ENCODE measurements at places on chromosomes 16 and 17.

GRCh38 chr17:77455111-77455890 is 314.5 kb downstream of the SEC14L1 start:
- no peak overlapping the region for H3K27ac ChIP-seq
- H3K4me1 ChIP-seq: peaks cover 14% of the 10 kb centered on the region
- H3K36me3 ChIP-seq: no peaks in the 10 kb centered on the region

- H3K27ac ChIP-seq: no peak overlapping the region
- no peak overlapping the region for H3K4me3 ChIP-seq
- peaks cover 96% of the 10 kb centered on the region for H3K36me3 ChIP-seq
- no peak for DNase-seq
- H3K4me1 ChIP-seq: no peaks in the 10 kb centered on the region
Measured at GRCh38 chr16:30768583-30769181, 6.6 kb downstream of the RNF40 start.

DNA sequence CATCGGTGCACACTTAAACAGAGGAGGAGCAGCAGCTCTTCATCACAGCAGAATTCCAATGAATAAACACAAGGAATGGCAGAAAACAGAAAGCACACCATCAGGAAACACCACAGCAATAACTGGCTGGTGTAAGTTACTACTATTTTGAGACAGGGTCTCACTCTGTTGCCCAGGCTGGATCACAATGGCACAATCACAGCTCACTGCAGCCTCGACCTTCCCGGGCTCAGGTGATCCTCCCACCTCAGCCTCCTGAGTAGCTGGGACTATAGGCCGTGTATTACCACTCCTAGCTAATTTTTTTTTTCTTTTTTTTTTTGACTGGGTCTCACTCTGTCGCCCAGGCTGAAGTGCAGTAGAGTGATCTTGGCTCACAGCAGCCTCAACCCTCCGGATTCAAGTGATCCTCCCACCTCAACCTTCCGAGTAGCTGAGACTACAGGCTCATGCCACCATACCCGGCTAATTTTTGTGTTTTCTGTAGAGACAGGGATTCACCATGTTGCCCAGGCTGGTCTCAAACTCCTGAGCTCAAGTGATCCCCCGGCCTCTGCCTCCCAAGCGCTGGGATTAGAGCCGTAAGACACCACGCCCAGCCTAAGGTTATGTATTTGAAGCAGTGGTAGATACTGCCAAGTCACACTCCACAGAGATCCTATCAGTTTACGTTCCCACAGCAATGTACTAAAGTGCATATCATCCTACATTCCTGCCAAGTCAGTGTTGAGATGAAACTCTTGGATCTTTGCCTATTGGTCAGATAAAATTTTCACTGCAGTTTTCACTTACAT is 20.7 kb downstream of the TRAP1 start:
- H3K27ac ChIP-seq: no peak overlapping the region
- peaks cover 3% of the 10 kb centered on the region for H3K36me3 ChIP-seq
- H3K4me1 ChIP-seq: no peaks in the 10 kb centered on the region
- H3K4me3 ChIP-seq: no peak overlapping the region
- H3K27me3 ChIP-seq: no peaks in the 10 kb centered on the region

DNA sequence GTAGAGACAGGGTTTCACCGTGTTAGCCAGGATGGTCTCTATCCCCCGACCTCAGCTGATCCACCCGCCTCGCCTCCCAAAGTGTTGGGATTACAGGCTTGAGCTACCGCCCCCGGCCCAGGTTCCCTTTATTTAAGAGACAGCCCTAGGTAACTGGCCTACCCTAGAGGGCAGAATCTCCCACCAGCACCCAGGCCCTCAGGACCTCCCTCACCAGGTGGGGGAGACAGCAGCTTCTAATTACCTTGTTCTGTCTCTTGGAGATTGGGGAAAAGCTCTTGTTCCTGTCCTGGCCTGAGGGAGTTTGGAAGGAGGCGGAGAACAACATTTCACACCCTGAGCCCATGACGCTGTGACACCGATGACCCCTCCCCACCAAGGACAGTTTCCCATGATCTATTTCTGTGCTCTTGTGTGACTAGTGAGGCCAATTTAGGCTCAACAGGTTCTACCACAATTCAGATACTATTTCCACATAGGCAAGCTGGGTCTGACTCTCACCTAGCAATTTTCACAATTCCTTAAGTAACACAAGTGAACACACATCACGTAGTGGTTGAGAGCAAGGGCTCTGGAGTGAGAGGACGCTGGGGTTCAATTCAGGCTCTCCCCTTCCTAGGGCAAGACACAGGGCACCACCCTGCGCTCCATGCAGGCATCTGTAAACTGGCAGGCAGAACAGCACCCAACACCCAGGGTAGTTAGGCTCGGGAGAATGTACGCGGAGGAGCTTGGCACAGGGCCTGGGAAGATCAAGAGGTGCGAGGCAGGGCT is 20.4 kb downstream of the HDAC5 start:
- peaks cover 56% of the 10 kb centered on the region for H3K4me1 ChIP-seq
- peak overlapping the region; percentile 51 for H3K27ac ChIP-seq
- no peaks in the 10 kb centered on the region for H3K27me3 ChIP-seq
- peaks cover 26% of the 10 kb centered on the region for H3K36me3 ChIP-seq
- no peak overlapping the region for H3K4me3 ChIP-seq

DNA sequence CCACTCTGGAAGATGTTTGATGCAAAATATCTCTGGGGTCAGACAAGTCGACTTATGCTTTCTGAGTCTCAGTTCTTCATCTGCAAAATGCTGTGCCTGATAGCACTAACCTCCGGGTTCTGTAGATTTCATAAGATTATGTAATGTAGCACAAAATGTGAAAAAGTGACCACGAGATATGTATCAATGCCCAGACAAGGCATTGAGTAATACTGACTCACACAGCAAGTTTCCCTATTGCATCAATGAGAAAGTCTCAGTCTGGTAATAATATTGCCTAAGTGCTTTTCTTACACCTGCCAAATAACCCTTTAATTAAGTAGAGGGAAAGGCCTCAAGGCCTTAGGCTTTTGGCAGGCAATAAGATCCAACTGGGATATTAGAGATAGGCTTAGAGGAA is 41.4 kb upstream of the MMP2 start:
- no peaks in the 10 kb centered on the region for H3K4me1 ChIP-seq
- DNase-seq: no peak
- no peak overlapping the region for H3K27ac ChIP-seq
- H3K4me3 ChIP-seq: no peak overlapping the region
- no peaks in the 10 kb centered on the region for H3K27me3 ChIP-seq

DNA sequence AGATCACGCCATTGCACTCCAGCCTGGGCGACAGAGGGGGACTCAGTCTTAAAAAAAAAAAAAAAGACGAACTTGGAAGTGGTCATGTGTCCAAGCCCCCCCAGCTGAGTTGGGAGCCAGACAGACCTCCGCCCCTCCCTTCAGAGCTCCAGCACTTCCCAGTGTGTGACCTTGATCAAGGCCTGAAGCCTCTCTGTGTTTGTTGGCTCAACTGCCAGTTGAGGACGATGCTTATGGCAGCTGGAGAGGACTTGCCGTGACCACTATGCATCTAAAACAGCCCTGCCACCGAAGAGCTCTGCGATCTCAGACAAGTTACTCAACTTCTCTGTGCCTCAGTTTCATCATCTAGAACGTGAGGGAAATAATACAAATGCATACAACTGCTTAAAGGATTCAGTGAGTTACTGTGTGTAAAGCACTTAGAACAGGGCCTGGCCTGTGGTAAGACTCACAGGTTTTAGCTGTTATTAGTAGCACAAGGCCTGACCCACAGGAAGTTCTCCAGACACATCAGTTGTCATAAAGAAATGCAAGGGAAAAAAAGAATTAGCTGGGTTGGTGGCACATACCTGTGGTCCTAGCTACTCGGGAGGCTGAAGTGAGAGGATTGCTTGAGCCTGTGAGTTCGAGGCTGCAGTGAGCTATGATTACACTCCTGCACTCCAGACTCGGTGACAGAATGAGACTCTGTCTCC is 7.0 kb upstream of the IL27 start:
- H3K36me3 ChIP-seq: no peaks in the 10 kb centered on the region
- no peak overlapping the region for H3K4me3 ChIP-seq
- H3K27me3 ChIP-seq: no peaks in the 10 kb centered on the region

- H3K36me3 ChIP-seq: no peaks in the 10 kb centered on the region
- peaks cover 26% of the 10 kb centered on the region for H3K4me1 ChIP-seq
- DNase-seq: no peak
- peak overlapping the region; percentile 55 for H3K4me3 ChIP-seq
- H3K27ac ChIP-seq: peak overlapping the region; percentile 80
Measured at GRCh38 chr16:23131436-23131835, 17.8 kb downstream of the USP31 start.

GRCh38 chr17:76353004-76353598 is 615 bp downstream of the PRPSAP1 start:
- H3K4me3 ChIP-seq: peak overlapping the region; percentile 97
- H3K27me3 ChIP-seq: no peaks in the 10 kb centered on the region
- no peaks in the 10 kb centered on the region for H3K4me1 ChIP-seq
- DNase-seq: no peak
- H3K36me3 ChIP-seq: no peaks in the 10 kb centered on the region

DNA sequence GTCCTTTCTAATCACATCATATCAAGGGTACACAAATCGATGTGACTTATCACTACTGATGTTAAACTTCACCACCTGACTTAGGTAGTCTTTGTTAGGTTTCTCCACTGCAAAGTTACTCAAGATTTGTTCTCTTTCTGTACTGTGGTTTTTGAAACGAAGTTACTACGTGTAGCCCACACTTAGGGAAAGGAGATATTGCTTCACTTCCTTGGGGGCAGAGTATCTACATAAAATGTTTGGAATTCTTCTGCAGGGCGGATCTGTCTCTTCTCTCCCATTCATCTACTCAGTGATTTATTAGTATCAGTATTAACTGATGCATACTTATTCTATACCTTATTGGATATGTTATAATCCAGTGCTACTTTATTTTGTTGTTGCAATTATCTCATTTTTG is 403.6 kb upstream of the MON1B start:
- no peaks in the 10 kb centered on the region for H3K36me3 ChIP-seq
- no peak overlapping the region for H3K27ac ChIP-seq
- H3K27me3 ChIP-seq: no peaks in the 10 kb centered on the region

DNA sequence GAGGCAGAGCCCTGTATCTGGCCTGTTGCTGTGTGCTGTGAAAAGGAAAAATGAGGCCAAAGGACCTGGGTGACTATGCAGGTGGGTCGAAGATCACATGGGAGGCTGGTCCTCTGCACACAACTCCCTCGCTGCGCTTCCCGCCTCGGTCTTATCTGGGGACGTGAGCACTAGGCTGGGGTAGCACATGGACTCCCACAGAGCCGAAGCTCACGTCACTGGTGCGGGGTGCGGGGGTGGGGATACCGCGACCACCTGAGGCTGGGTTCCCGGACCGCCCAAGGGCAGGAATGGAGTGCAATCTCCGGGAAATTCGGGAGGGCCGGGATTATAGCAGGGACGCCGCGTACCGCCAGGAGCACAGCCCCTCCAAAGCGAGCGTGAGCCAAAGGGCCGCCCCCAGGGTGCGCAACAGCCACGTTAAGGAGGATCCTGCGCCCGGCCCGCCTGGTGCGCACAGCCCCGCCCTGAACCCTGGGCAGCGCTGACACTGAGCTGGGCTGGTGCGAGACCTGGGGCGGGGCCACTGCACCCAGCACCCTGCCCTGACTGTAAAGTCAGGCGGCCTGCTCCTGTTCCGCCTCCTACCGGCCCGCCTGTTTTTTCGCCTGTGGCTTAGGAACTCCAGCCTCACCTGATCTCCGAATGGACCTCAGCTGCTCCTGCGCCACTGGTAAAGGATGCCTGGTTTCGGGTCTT is 4.8 kb downstream of the MT1A start:
- H3K4me3 ChIP-seq: peak overlapping the region; percentile 48
- H3K36me3 ChIP-seq: no peaks in the 10 kb centered on the region
- DNase-seq: peak; percentile 91
- peak overlapping the region; percentile 62 for H3K27ac ChIP-seq

DNA sequence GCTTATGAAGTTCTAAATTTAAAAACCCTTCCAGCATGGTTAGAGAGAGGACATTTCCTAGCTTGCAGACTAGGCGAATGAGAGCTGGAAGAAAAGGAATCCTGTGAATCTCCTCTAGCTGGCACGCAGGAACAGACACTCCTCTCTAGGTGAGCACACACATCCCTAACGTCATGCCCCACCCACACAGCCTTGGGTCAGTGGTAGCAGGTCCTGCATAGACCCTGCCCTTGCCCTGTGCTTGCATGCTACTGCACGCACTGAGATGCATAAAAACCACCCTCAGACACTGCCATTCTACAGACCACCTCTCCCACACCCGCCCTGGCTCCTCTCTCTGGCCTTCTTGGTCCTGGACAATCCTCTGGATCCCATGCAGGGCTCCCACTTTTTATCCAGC is 23.5 kb downstream of the CES1 start:
- no peaks in the 10 kb centered on the region for H3K36me3 ChIP-seq
- no peak for DNase-seq
- H3K4me3 ChIP-seq: no peak overlapping the region
- H3K27ac ChIP-seq: no peak overlapping the region

DNA sequence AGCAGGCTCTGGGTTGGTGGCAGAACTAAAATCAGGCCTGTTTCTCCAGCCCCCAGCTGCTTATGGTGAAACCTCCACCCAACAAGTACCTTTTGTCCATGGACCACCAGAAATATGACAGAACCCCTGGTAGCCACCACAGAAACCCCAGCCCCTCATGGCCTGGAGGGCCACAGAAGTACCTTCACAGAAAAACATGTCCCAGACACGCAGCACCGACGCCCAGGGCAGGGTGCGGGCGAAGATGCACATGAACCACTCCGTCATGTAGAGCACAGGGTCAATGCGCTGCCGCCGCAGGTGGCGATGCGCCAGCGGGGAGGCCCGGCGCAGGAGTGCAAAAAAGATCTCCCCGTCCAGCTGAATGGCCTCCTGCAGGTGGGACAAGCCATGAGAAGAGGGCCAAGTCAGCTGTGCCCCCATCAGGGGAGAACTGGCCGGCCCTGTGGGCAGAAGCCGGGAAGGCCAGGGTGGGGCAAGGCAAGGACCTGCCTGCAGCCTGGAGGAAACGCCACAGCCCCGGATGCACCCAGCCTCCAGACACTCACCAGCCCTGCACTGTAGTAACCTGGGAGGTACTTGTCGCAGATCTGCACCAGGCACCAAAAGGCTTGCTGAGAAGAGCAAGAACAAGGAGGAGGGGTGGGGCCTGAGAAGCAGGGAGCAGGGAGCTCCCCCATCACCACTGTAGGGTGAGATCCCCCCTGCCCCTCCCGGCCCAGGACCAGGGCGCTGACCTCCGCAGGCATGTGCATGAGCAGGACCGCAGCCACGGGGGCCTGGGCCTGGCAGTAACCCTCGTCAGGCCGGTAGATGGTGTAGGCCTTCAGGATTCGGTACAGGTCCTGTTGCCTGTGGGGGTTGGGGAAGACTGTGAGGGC is 4.1 kb upstream of the CD2BP2 start:
- peaks cover 43% of the 10 kb centered on the region for H3K36me3 ChIP-seq
- H3K27me3 ChIP-seq: no peaks in the 10 kb centered on the region
- no peak overlapping the region for H3K4me3 ChIP-seq
- H3K4me1 ChIP-seq: peaks cover 16% of the 10 kb centered on the region
